ENCODE measurements at places on chromosomes 2 and 18.
A peak's percentile ranks its signal among the peaks of the same experiment; 100 is the strongest.

GRCh38 chr18:46411867-46412690, 244.9 kb downstream of the LOXHD1 start:
- DNase-seq = no peak

DNA sequence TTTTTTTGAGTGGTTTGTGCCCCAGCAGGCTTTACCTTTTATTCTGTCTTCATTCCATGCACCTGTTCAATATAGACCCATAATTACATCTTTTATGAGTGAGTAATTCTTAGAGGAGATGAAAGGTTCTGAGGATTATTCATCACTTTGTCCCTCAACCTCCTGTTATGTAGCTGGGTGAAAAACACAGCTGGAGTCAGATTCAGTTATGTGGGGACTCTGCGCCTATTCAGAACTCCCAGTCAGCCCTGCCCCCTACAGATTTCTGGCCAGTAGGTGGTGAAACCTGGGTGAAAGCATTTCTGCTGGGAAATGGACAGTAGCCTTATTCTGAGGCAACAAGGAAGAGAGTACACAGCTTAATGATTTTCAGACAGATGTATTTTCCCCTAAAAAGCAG, 107.8 kb downstream of the MGAT5 start:
- no peak for DNase-seq

DNA sequence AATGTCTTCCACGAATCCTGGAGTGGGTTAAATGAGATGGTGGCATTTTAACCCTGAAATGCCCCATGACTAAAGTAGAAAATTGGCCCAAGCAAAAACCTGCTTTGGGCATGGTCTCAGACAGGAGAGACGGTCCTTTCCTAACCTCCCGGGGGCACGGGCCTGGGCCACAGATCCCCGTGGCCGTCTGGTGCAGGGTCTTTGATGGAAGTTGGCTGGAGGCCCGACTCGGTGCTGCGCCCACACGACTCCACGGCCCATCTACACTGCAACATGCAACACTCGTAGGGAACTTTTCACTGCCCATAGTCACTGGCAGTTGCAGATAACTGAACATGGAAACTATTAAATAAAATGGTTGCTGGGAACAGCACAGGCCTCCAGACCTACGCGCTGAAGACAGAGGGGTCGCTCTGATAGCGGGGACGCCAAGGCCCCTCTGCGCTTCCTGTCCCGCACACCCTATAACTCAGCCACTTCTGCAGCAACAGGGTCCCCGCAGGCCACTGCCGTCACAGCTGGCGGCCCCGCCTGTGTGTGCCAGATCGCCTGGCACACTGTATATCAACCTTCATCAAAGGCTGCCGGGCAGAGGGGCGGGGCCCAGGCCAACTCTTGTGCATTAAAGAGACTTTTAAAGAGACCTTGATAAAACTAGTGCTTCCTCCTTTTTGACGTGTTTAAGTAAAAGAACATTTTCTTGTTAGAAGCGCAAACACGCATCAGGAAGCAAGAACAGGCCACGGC, 214.1 kb downstream of the TWIST2 start:
- no peak for DNase-seq

DNA sequence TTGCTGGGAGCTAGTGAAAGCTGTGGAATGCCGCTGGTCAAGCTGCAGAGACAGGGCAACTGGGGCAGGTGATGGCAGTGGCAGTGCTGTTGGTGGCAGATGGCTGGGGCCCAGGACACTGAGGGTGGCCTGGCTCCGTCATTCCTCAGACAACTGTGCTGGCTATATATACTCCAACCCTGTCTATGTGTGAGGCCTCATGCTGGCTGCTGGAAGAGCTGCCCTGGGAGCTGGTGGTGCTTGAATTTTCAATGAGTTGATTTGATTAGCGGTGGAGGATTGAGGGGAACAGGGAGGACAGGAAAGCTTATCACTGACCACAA, 66.5 kb upstream of the TMEM200C start:
- no peak for DNase-seq

DNA sequence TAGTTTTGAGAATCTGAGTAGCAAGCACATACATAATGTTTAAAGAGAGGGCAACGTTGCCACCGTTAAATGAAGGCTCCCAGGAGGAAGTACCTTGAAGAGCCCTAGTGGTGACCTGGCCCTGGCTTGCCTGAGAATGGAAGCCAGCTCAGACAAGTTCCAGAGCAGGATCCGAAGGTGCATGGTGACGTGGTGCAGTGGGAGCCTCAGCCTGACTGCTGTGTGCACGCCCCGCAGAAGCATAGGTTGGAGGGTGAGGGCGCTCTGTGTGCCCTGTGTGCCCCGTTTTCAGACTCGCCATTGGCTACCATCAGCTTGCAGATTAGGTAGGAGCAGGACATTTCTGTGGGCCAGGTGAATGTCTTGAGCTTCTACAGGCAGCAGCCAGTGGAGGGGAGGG, 68.2 kb downstream of the ZNF407 start:
- no peak for DNase-seq

GRCh38 chr18:79765491-79766245, 32.1 kb upstream of the KCNG2 start:
- DNase-seq = no peak

- DNase-seq = no peak
Observed at GRCh38 chr2:167860082-167860481, 387.3 kb downstream of the STK39 start.

GRCh38 chr2:66587216-66587615, 152.3 kb downstream of the MEIS1 start:
- no peak for DNase-seq

GRCh38 chr2:12555012-12555645, 161.6 kb upstream of the TRIB2 start:
- peak; percentile 47 for DNase-seq

- peak; percentile 57 for DNase-seq
Observed at GRCh38 chr2:45993476-45993991, 303.7 kb upstream of the EPAS1 start.

DNA sequence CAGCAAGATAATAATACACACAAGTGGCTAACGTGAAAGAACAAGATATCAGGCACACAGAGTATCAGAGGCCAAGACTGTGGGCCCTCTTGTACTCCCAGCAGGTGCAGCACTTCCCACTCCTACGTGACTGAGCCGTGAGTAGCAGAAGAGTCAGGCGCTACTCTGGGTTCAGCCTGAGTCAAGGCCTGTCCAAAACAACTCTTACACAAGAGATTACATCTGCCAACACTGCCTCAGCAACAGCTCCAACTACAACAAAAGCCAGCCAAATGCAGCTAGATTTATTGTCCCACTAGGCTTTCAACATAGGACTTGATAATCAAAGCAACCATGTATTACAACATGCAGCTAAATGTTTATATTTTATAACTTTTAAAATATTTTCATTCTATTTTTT, 56.2 kb downstream of the ITSN2 start:
- no peak for DNase-seq

DNA sequence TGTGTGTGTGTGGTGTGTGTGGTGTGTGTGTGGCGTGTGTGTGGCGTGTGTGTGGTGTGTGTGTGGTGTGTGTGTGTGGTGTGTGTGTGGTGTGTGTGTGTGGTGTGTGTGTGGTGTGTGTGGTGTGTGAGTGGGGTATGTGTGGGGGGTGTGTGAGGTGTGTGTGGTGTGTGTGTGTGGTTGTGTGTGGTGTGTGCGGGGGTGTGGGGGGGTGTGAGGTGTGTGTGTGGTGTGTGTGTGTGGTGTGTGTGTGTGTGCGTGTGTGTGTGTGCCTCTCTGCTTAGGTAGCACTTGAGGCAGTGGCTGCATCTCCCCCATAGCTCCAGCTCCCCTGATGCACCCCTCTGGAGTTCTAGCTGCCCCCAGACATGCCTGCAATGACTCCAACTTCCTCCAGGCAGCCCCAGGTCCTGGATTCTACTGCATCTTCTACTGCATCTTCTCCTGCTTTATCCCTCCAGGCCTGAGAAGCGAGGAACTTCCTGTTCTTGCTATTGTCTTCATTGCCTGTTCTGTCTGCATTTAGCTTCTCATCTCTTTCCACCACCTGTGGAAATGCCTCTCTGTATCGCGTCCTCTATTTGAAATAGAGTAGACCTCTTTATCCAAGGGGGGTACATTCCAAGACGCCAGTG, 22.2 kb upstream of the MLPH start:
- DNase-seq = no peak

- DNase-seq = no peak
Observed at GRCh38 chr2:196434217-196434616, 205.3 kb upstream of the CCDC150 start.

Measured in hepatic stellate cell (primary cell).